ENCODE measurements at places on chromosomes 16 and 17.

DNA sequence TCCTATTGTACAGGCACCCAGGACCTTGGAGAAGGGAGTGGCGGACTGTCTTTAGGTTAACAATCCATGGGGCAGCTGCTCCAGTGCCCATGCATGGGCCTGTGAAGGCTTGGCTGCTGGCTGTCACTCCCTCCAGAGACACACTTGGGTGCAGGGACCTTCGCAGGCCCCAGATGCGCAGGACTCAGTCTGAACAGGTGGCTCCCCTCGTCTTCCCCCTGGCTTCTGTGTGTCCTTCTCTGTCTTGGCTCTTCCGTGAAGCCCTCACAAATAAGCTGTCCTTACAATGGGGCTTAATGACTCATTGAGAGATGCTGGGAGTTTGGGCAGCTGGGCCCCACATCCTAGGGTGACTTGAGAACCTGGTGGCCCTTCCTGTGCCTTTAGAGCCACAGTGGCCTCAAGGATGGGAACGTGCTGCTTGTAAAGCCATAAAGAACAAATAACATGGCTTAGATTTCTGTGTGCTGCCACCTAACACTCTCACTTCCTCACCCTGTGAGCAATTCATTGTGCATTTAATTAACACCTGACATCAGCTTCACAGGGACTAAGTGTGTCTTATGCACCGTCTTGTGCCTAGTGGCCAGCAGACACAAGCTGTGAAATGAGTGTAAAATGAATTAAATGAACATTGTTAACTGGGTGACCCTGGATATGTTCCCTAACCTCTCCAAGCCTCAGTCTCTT is 340.7 kb downstream of the SNX29 start:
- no peaks in the 10 kb centered on the region for H3K36me3 ChIP-seq
- no peak overlapping the region for H3K4me3 ChIP-seq
- DNase-seq = no peak
- H3K27ac ChIP-seq = no peak overlapping the region
- H3K4me1 ChIP-seq = no peaks in the 10 kb centered on the region

DNA sequence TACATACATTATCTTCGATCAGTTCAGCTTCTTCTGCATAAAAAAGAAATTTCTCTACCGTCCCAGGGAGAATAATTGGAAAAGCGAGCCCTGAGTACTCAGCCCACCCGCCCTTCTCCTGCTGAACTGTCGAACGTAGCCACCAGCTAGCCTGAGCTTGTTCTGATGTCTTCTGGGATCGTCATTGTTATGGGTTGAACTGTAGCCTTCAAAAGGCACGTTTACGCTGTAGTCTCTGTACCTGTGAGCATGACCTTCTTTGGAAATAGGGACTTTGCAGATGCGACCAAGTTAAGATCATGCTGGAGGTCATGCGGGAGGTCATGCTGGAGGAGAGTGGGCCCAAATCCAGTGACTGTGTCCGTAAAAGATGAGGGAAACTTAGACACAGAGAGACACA is 86.2 kb downstream of the CMIP start:
- DNase-seq = no peak
- no peak overlapping the region for H3K4me3 ChIP-seq
- no peak overlapping the region for H3K27ac ChIP-seq
- peaks cover 25% of the 10 kb centered on the region for H3K4me1 ChIP-seq
- H3K27me3 ChIP-seq = no peaks in the 10 kb centered on the region

DNA sequence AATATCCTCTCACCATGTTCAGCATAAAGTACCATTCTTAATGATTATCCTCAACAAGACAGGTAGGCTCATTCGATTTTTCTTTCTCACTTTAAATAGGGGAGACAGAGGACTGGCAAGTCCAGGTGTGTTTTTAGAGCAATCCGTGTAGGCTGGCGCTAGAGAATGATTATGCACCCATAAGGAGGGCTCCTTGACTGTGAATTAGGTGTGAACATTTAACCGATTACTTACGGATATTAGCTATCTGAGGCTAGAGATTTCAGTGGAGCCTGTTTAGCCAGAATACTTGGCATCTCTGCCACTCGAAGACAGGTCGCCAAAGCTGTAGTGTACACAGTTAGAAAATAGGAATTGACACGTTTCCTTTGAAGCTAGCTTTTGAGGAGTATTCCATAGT is 1.9 kb downstream of the SEC14L1 start:
- H3K4me1 ChIP-seq = no peaks in the 10 kb centered on the region
- peak overlapping the region; percentile 97 for H3K27ac ChIP-seq
- no peak for DNase-seq
- no peaks in the 10 kb centered on the region for H3K27me3 ChIP-seq

GRCh38 chr16:77033516-77033915 is 157.5 kb upstream of the MON1B start:
- DNase-seq = no peak
- no peak overlapping the region for H3K27ac ChIP-seq
- no peak overlapping the region for H3K4me3 ChIP-seq
- no peaks in the 10 kb centered on the region for H3K4me1 ChIP-seq
- H3K36me3 ChIP-seq = no peaks in the 10 kb centered on the region

DNA sequence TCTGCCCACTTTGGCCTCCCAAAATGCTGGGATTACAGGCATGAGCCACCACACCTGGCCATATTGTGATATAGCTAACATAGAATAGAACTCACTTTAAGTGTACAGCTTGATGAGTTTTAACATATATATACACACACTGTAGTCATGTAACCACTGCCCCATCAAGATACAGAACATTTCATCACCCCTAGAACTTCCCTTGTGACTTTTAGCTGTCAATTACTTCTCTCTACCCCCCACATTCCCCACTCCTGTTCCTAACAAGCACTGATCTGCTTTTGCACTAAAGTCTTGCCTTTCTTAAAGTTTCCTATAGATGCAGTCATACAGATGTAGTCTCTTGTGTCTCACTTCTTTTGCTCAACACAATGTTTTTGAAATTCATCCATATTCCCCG is 93.1 kb downstream of the PITPNC1 start:
- no peaks in the 10 kb centered on the region for H3K4me1 ChIP-seq
- H3K27me3 ChIP-seq = no peaks in the 10 kb centered on the region
- H3K36me3 ChIP-seq = no peaks in the 10 kb centered on the region
- no peak overlapping the region for H3K4me3 ChIP-seq
- no peak for DNase-seq
- no peak overlapping the region for H3K27ac ChIP-seq

DNA sequence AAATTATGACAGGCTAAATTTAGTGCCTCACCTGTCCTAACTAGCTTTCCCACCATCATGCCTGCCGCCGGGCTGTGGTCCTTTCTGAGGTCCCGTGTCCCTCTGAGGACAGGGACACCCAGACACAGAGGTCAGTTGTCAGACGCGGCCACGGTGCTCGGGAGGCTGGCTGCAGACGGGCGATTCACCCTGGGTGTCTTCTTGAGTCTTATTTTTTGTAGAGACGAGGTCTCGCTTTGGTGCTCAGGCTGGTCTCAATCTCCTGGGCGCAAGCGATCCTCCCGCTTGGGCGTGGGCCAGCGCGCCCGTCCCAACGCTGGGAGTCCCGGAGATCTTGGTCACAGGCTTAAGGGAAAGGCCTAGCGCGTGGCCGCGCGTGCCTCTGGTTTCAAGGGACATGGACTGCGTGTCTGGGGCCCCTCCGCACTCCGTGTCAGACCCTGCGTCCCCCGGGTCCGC is 797 bp upstream of the RAB11FIP3 start:
- peak overlapping the region; percentile 95 for H3K27ac ChIP-seq
- DNase-seq = peak; percentile 66
- H3K27me3 ChIP-seq = no peaks in the 10 kb centered on the region
- no peaks in the 10 kb centered on the region for H3K4me1 ChIP-seq
- H3K36me3 ChIP-seq = no peaks in the 10 kb centered on the region

DNA sequence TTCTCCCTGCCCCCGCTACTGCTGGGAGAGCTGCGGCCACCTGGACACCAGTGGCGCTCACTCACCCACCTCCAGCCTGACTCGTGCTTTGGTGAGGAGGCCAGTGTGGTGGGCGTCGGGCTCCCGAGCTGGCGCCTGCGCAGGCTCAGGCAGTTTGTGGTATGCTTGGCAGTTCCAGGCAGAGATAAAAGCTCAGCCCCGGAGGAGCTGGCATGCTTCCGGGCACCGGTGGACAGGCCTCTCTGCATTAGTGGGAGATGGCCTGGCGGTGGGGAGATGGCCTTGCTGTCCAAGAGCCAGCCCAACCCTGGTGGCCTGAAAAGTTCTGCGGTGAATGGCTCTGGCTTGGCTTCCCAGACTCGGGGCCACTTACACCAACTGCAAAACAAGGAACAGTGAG is 4.1 kb downstream of the ADGRG1 start:
- no peaks in the 10 kb centered on the region for H3K36me3 ChIP-seq
- no peak for DNase-seq
- H3K4me3 ChIP-seq = no peak overlapping the region
- H3K4me1 ChIP-seq = no peaks in the 10 kb centered on the region

GRCh38 chr17:41442739-41443138 is 2.0 kb upstream of the KRT38 start:
- no peak for DNase-seq
- H3K4me1 ChIP-seq = no peaks in the 10 kb centered on the region
- no peaks in the 10 kb centered on the region for H3K36me3 ChIP-seq
- no peaks in the 10 kb centered on the region for H3K27me3 ChIP-seq
- H3K4me3 ChIP-seq = no peak overlapping the region
- no peak overlapping the region for H3K27ac ChIP-seq

DNA sequence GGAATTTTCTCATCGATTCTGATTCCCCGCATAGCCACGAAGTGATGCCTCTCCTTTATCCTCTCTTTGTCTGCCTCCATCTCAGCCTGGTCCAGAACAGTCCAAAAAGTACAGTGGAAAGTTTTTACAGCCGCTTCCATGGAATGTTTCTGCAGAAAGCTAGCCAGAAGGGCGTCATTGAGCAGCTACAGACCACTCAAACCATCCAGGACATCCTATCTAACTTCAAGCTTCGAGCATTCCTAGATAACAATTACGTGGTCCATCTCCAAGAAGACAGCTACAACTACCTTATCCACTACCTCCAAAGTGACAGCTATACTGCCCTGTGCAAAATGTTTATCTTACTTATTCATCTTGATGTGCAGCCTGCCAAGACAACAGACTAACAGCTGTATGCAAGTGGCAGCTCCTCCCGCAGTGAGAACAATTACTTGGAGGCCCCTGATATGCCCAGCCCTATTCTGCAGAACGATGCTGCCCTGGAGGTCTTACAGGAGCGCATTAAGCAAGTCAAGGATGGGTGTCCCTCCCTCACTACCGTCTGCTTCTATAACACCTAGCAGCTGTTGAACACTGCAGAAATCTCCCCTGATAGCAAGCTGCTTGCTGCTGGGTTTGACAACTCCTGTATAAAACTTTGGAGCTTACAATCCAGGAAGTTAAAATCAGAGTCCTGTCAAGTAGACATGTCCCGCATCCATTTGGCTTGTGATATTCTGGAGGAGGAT is 38.9 kb downstream of the SLFN12L start:
- H3K4me1 ChIP-seq = no peaks in the 10 kb centered on the region
- DNase-seq = no peak
- H3K4me3 ChIP-seq = peak overlapping the region; percentile 32
- H3K27me3 ChIP-seq = peaks cover 27% of the 10 kb centered on the region
- no peaks in the 10 kb centered on the region for H3K36me3 ChIP-seq
- H3K27ac ChIP-seq = no peak overlapping the region
